ENCODE measurements at places on chromosomes 13 and 19.

GRCh38 chr19:17861542-17862402 lies 2.1 kb downstream of the RPL18A start:
- no peak for DNase-seq

DNA sequence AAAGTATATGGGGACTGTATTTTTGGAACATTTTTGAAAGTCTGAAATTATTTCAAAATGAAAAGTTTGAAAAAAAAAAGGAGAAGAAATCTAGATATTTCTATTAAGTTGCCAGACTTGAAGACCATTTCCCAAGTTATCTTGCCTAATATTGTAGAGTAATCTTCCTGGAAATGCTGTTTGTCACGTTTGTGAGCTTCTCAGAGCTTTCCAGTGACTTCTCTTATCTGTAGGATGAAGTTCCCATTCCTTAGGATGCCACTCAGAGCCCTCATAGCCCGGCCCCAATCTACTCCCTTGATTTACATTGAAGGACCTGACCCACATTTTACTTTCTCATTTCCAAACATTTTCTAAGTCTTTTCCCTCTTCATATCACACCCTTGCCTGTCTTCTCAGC lies 23.6 kb downstream of the CEACAM8 start:
- no peak for DNase-seq

GRCh38 chr13:106630650-106631049 lies 62.7 kb upstream of the ARGLU1 start:
- no peak for DNase-seq

- peak; percentile 90 for DNase-seq
These were observed 389.5 kb downstream of the PCDH9 start for GRCh38 chr13:66840621-66841020.

DNA sequence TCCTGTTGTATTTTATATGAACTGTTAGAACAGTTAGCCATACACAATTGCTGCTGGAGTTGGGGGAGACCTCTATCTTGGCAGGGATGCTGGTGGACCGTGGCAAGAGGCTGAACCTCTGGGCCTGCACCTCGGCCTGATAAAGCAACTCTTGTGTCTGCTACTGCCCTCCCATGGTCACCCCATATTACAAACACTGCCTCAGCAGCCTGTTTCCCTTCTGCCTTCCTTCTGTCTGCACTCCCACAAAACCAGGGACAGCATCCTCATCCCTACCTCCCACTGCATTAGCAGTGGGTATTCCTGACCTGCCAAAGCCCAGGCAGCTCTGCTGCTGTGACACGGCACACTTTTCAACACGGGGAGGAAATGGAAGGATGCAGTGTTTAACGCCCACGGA lies 456.4 kb downstream of the FGF14 start:
- no peak for DNase-seq

- DNase-seq: no peak
These were observed 5.2 kb downstream of the TRIP10 start for GRCh38 chr19:6744381-6745301.

All from NCI-H1694 (cell line).